CD4-positive, alpha-beta T cell treated with Interferon alpha-2 for 1 hour (primary cell): ENCODE measurements at places on chromosomes 3 and 15.

- no peak for DNase-seq
Measured at GRCh38 chr15:89728254-89728653, 22.8 kb downstream of the MESP1 start.

DNA sequence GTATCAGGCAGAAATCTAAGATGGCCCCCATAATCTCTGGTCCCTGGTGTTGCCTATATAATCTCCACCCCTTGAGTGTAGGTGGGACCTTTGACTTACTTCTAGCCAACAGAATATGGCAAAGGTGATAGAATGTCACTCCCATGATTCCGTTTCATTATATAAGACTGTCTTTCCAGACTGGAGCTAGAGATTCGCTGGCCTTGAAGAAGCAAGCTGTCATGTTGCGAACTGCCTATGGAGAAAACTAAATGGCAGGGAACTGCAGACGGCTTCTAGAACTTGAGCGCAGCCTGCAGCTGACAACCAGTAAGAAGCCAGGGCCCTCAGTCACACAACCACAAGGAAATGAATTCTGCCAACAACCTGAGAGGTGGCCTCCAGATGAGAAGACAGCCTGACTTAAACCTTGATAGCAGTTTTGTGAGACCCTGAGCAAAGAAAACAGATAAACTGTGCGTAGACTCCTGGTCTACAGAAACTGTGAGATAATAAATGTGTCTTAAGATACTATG, 2.2 kb upstream of the KPNA1 start:
- DNase-seq = no peak

DNA sequence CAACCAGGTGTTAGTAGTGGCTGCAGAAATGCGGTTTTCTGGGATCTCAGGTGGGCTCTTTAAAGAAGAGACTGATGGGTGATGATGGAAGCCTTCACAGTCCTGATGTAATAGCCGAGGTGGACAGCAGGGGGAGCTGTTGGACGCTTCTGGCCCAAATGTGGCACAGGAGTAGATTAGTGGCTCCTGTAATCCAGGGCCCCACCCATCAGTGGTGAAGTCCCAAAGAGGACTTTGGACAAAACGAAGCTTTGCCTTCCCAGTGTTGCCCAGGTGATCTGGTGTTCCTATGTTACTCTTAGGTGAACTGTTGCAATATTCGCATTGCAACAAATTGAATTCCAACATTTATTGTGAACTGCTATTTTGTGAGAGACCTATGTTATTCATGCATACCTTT, 31.8 kb upstream of the MYZAP start:
- peak; percentile 58 for DNase-seq

- no peak for DNase-seq
Measured at GRCh38 chr15:70286113-70286806, 188.5 kb upstream of the TLE3 start.

GRCh38 chr3:14289590-14290461, 111.2 kb downstream of the LSM3 start:
- no peak for DNase-seq

GRCh38 chr3:106759731-106760130, 617.5 kb upstream of the CCDC54 start:
- no peak for DNase-seq

- DNase-seq = no peak
Measured at GRCh38 chr3:185205865-185206264, 48.0 kb downstream of the EHHADH start.

GRCh38 chr3:136749091-136749490, 3.1 kb downstream of the STAG1 start:
- DNase-seq = no peak

- no peak for DNase-seq
Measured at GRCh38 chr3:78402720-78403119, 1362.8 kb downstream of the ROBO2 start.

- DNase-seq = no peak
Measured at GRCh38 chr3:35639254-35640186, at the start of gene ARPP21. TSS of gene ARPP21 (plus strand) at chr3:35639525. CDS start at chr3:35681752, 42,227 bp downstream.

- DNase-seq = no peak
Measured at GRCh38 chr15:28044121-28044672, 54.9 kb downstream of the OCA2 start.

GRCh38 chr15:51620641-51621040, 1.9 kb downstream of the DMXL2 start:
- no peak for DNase-seq

DNA sequence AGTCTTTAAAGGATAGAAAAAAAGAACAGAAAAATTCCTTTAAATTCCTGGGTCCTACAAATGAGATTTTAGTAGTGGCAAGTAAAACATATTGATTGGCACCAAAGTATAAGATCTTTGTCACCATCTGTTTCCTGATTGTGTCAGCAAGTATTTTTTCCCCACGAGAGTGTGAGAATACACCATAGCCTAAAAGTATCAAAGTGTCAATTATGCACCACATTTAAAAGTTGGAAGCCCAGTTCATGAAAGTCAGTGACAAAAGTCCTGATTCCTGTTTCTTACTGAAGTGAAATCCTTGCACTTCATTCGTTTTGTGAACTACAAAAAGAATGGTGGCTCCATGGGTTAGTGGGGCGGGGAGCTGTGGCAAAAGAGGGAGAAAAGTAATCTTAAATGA, 83.8 kb upstream of the DPH6 start:
- DNase-seq = no peak

DNA sequence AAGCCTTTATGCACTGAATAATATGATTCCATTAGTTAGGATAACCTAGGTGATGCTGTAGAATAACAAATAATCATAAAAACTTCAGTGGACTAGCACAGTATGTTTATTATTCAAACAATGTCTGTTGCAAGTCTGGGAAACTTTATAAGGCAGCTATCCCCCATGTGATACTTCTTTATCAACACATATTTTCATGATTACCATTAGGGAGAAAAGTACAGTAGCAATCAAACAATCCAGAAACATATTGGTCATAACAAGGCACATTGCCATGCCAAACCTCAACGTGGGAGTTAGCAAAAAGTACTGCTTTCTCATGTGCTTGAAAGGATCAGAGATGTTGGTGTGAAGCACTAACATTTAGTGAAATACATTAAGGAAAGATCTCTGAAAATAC, 35.5 kb downstream of the EOMES start:
- no peak for DNase-seq

DNA sequence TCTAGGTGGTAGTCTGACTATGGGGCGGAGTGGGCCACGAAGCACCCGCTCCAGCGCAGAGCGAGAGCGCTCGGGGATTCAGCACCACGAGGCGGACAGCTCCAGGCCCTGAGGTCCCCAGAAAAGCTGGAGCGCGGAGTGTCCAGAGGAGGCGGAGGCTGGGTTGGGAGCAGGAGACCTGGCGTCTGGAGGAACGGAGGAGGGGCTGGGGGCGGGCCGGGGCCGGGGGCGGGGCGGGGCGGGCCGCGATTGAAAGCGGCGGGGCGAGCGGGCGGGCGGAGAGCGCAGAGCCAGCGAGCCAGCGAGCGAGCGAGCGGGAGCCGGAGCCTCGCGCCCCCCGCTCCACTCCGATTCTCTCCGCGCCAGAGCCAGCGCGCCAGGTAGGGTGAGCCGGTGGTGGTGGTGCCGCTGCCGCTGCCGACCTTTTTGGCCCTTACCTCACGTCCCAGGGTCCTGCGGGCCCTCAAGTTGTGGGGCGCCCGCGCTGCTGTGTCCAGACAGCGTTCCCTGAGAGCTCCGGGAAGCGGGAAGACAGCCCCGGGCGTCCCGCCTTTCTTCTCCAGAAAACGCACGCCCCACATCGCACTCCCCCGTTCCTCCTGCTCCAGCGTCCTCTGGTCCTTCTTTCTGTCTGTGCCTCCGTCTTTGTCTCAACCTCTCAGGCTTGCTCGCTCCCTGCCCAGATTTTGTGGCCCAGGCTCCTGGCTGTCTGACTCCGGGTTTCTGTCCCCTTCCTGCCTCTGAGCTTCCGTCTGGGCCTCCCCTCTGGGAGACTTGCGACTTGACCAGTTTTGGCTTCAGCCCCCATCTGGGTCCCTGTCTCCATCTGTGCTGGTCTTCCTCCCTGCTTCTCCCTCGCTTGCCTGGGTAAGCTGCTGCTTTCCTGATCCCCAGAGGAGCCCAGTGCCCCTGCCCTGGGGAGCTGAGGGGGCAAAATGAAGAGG, at the start of gene GRM2:
Gene GRM2, plus strand, starts transcription at position 281 of the 944 bp plus-strand sequence. CDS start 1,916 bp downstream, outside the sequence.
- no peak for DNase-seq

DNA sequence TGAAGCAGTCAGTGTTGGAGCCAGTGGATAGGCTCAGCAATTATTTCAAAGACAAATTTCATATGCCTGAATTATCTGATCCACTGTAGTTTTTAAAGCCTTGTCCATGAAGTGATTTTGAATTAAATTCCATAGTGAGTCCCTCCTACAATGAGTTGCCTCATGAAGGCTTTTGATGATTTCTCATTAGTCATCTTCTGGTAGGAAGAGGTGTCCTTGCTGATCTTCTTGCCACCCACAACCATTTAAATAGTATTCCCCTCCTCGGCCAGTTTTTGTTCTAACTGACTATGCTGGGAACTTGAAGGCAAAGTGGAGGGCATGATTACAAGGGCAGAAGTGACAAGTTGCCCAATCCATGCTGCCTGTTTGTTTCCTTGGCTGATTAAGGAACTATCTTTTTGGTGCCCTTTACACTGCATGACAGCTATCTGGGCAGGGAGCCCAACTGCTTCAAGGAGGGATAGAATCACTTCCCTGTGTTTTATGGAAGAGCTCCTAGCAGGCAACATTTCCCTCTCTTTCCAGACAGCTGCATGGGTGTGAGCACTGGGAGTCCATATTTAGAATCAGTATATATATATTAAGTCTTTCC, 617.5 kb downstream of the ZPLD1 start:
- DNase-seq = peak; percentile 11

GRCh38 chr15:51185213-51186159, 90.8 kb upstream of the TNFAIP8L3 start:
- no peak for DNase-seq

DNA sequence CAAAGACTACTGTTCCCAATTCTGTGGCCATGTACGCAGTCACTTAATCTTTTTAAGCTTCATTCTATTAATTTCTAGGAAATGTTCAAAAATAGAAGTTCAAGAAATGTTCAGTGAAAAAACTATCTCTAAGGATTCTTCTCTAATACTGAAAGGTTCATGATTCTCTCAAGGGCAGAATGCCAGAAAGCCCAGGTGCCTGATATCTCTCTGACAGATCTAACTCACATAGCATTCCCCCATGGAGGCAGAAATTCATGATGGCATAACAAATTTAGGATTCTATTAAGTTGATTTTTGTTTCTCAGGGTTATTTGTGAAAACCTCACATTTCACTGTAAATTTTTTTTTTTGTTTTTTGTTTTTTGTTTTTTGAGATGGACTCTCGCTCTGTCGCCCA, 17.5 kb downstream of the CHRM5 start:
- no peak for DNase-seq

- no peak for DNase-seq
Measured at GRCh38 chr3:80097674-80098073, 329.9 kb upstream of the ROBO1 start.

GRCh38 chr15:84649706-84650105, 4.4 kb downstream of the WDR73 start:
- DNase-seq = no peak

DNA sequence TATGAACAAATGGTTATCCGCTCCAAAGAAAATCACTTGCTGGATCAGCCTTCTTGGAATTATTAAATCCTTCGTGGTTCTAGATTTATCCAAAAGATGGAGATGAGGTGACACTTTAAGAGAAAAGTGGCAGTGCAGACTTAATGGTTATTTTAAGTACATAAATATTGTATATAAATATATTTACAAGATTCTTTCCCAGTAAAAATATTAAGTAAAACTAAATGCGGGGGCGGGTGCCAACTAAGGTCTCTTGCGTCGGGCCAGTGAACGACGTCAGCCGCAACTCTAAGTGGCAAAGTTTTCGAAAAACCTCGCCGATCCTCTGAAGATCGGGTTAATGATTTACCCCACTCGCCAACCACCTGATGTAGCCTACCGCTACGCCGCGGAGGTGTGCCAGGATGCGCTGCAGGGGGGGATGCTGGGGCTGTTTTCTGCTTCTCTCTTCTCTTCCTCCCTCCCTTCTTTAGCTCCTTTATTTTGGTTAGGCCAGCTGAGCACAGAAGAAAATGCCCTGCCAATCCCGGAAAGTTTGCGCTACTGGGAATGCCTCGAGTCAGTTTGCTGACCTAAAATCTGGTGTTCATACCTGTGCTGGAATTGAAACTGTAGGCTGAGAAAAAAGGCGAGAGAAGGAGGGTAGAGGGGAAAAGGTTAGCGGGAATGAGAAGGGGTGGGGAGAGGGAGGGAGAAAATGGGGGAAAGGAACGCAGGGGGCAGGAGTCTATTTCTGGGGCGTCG, 7.6 kb upstream of the FOXB1 start:
- DNase-seq = no peak

DNA sequence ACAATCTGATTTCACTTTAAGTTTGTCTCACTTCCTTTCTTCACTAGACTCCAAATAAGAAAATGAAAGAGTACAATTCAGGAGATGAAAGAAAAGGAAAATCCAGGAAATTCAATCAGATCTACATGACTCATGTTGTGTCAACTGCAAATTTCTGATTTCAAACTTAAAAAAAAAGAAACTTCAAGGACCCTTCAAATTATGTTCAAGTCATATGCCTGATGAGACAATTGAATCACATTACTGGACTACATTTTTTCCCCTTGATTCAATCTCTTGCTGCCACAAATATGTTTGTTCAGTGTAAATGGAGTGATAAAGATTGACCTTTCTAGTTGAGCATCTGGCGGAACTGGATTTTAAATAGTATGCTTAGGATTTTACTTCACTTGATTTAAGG, 37.4 kb downstream of the FRMD5 start:
- no peak for DNase-seq

- DNase-seq = peak; percentile 11
Measured at GRCh38 chr15:68725736-68726135, 95.0 kb downstream of the ANP32A start.

DNA sequence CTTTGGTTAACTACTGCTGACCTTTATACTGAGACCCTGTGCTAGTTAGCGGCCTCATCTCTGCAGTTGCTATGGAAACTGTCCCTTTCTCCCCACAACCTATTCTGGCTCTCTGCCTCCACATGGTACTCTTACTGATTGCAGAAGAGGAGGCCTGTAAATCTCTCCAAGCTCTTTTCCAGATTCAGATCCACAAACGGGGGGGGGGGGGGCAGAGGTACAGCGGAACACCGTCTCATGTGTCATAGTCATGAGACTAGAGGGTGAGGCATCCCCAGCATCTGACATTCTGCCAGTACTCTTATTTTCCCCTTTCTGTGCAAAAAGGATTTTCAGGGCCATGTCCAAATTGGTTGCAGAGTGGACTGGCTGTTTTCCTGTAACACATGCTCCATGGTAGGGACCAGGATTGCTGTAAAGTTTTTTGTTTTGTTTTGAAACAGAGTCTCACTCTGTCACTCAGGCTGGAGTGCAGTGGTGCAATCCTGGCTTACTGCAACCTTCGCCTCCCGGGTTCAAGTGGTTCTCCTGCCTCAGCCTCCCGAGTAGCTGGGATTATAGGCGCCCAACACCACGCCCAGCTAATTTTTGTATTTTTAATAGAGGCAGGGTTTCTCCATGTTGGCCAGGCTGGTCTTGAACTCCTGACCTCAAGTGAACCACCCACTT, 8.3 kb upstream of the MAP1A start:
- no peak for DNase-seq

DNA sequence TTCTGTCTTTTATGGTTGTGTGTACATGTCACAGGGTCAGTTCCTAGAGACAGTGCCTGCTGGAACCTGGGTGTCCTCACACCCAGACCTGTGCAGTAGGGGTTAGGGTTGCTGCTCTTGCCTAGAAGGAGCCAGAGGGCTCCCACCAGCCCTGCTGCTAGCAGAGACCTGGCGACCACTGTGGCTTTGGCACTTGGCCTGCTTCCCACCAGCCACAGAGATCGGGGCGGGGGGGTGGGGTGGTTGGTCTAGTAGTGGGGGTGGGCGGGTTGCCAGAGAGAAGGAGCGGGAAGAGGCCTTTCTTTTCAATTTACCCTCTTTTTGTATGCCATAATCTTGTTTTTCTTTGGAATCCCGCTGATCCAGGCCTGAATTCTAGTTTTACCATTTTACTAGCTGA, 29.4 kb downstream of the EEFSEC start:
- no peak for DNase-seq
